ENCODE measurements at places on chromosomes 1 and 21. TPM values are rescaled to one million over a fixed set of nuclear protein-coding genes. Genes with fewer than 3 reads are reported as not detected.

The CFAP141 gene
- not detected for total RNA-seq

- H3K27me3 ChIP-seq, result peaks cover 16% of the 10 kb centered on the region
- DNase-seq, result no peak
- H3K27ac ChIP-seq, result no peak overlapping the region
These were observed 50.1 kb downstream of the FOXD2 start for GRCh38 chr1:47487850-47488450.

DNA sequence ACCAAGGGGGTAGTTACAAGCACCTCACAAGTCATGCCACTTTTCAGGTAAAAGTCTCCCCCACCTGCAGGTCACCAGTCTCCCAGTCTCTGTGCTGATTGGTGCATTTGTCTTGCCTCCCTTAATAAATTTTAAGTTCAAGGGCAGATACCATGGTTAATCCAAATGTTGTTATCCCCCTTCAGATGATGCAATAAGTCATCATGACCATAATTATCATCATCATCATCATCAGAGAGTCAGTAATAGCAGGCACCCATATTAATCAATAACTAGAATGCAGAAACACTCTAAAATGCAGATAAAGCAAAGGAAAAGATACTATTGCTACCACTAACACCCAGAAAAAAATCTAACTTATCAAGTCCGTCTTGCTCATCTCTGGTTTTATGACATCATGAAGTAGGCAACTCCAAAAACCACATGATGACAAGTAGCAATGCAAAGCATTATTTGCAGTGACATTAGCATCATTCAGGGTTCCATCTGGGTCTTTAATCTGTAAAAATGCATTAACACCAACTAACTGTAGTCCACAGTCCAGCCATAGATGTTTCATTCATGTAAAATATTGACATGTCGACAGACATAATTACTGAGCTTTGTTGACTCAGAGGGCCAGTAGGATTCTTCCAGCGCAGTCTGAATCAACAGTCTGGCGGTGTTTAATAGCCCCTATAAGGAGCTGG, 492.0 kb upstream of the RUNX1 start:
- DNase-seq, result no peak
- H3K27ac ChIP-seq, result no peak overlapping the region
- no peaks in the 10 kb centered on the region for H3K4me1 ChIP-seq
- no peak overlapping the region for H3K4me3 ChIP-seq

The TP73 gene
- total RNA-seq, result 2.1 TPM

DNA sequence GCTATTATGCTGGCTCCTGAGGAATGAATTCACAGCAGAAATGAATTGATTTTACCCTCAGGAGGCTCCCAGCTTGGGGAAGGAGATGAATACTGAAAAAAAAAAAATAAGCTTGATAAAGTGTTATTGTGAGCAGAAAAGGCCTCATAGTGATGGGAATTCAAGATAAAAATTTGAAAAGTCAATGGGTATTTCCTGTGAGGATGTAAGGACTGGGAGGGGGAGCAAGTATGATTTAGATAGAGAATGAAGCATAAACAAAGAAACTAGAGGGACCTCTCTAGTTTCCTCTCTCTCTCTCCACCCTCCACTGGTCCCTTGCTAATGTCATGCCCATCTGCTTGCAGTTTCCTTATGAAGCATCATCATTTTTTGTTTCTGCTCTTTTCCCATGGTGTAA, 439.0 kb upstream of the PLXNA2 start:
- DNase-seq, result no peak
- no peaks in the 10 kb centered on the region for H3K4me1 ChIP-seq
- no peak overlapping the region for H3K27ac ChIP-seq
- H3K36me3 ChIP-seq, result no peaks in the 10 kb centered on the region
- no peak overlapping the region for H3K4me3 ChIP-seq
- H3K27me3 ChIP-seq, result peaks cover 12% of the 10 kb centered on the region

- H3K27ac ChIP-seq, result peak overlapping the region; percentile 93
- peak overlapping the region; percentile 82 for H3K4me3 ChIP-seq
- DNase-seq, result no peak
- peaks cover 41% of the 10 kb centered on the region for H3K4me1 ChIP-seq
These were observed 213.1 kb downstream of the RERE start for GRCh38 chr1:8604041-8604945.

- peaks cover 5% of the 10 kb centered on the region for H3K4me1 ChIP-seq
- H3K27ac ChIP-seq, result no peak overlapping the region
- peaks cover 40% of the 10 kb centered on the region for H3K27me3 ChIP-seq
- DNase-seq, result no peak
These were observed 1.4 kb downstream of the LRRC7 start for GRCh38 chr1:69569175-69569541.

The SPRR3 gene
- total RNA-seq, result not detected

DNA sequence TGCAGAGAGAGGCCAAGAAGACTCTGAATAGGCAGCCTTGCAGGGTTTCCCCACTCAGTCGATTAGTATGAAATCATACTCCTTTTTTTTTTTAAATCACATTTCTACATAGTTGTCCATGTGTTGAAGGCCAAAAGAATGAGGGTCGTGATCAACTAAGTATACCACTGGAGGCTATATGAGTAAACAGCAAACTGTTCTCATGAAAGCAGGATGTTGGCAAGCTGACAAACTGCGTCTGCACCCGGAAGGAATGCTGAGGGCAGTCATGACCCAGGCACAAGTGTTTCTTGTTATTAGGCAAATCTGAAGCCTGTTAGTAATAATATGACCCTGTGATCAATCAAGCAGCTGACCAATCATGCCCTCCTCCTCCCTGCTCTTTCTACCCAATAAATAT, 213.2 kb downstream of the USH2A start:
- H3K27me3 ChIP-seq, result no peaks in the 10 kb centered on the region
- no peaks in the 10 kb centered on the region for H3K36me3 ChIP-seq
- H3K4me1 ChIP-seq, result no peaks in the 10 kb centered on the region
- DNase-seq, result no peak
- no peak overlapping the region for H3K27ac ChIP-seq
- no peak overlapping the region for H3K4me3 ChIP-seq

DNA sequence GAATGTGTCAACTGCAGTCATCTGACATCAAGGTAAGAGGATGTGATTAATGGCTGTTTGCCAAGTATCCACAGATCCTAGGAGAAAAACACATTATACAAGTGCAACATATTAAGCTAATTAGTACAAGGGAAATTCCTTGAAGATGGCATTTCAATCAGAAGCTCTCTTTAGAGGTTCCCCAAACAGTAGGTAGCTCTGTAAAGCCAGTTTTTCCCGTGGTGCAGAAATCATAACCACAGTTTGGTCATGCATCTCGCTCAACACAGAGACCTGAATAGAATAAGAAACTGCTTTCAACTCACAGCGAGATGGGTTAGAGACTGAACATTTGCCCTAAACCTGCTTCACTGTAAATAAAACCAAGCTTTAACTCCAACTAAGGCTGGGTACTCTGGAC, 230.5 kb upstream of the CAMK1G start:
- no peak overlapping the region for H3K27ac ChIP-seq
- H3K36me3 ChIP-seq, result no peaks in the 10 kb centered on the region
- no peaks in the 10 kb centered on the region for H3K27me3 ChIP-seq
- DNase-seq, result no peak

The CHRM3 gene
- not detected for total RNA-seq

DNA sequence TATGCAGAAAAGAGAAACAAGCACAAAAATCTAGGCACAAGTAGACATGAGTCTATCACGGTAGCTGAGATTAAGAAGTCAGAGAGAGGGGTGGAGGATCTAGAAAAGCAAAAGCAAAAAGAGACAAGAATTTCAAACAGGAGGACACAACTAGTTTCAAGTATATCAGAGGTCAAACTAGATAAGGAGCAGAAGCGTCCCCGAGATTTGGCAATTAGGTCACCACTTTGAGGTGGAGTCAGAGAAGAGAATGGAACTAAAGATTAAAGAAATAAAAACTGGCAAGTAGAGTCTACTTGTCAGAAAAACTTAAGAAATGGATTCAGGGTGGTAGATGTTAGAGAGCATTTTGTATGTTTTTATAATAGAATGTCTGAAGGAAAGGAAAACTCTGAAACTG, 2.3 kb downstream of the SF3B4 start:
- H3K4me1 ChIP-seq, result peaks cover 36% of the 10 kb centered on the region
- H3K27ac ChIP-seq, result no peak overlapping the region
- peak overlapping the region; percentile 70 for H3K4me3 ChIP-seq
- no peaks in the 10 kb centered on the region for H3K27me3 ChIP-seq
- H3K36me3 ChIP-seq, result peaks cover 56% of the 10 kb centered on the region

- no peak for DNase-seq
- H3K27ac ChIP-seq, result no peak overlapping the region
- no peaks in the 10 kb centered on the region for H3K36me3 ChIP-seq
- H3K4me3 ChIP-seq, result no peak overlapping the region
These were observed 70.2 kb downstream of the EDEM3 start for GRCh38 chr1:184684285-184685074.

- H3K4me1 ChIP-seq, result no peaks in the 10 kb centered on the region
- no peak overlapping the region for H3K27ac ChIP-seq
- no peak for DNase-seq
- peaks cover 85% of the 10 kb centered on the region for H3K36me3 ChIP-seq
These were observed 73.5 kb downstream of the VPS26C start for GRCh38 chr21:37193676-37194075.

The GJB5 gene
- not detected for total RNA-seq

GRCh38 chr1:62294261-62294660, 25.0 kb downstream of the KANK4 start:
- no peak overlapping the region for H3K4me3 ChIP-seq
- H3K27me3 ChIP-seq, result peaks cover 18% of the 10 kb centered on the region
- no peak for DNase-seq
- H3K27ac ChIP-seq, result no peak overlapping the region
- H3K4me1 ChIP-seq, result no peaks in the 10 kb centered on the region

The LDLRAD1 gene
- total RNA-seq, result not detected

GRCh38 chr1:112027696-112028095, 38.2 kb upstream of the KCND3 start:
- DNase-seq, result no peak
- no peak overlapping the region for H3K27ac ChIP-seq
- no peak overlapping the region for H3K4me3 ChIP-seq
- H3K36me3 ChIP-seq, result no peaks in the 10 kb centered on the region
- peaks cover 9% of the 10 kb centered on the region for H3K27me3 ChIP-seq

Measured in activated B cell treated with CpG ODN at 0.5 μM for 24 hours (primary cell).